Activated naive CD4-positive, alpha-beta T cell treated with anti-CD3 and anti-CD28 coated beads, Interleukin-2, amount 50 U/mL, for 72 hours (primary cell): ENCODE measurements at places on chromosomes 7 and 10. TPM values are rescaled to one million over a fixed set of nuclear protein-coding genes. Genes with fewer than 3 reads are reported as not detected.

Gene ITGB8
- total RNA-seq, result not detected

Gene TMEM273
- 2.0 TPM for total RNA-seq

Gene SPDYE2B
- total RNA-seq, result not detected

Gene SFTPA1
- total RNA-seq, result not detected

DNA sequence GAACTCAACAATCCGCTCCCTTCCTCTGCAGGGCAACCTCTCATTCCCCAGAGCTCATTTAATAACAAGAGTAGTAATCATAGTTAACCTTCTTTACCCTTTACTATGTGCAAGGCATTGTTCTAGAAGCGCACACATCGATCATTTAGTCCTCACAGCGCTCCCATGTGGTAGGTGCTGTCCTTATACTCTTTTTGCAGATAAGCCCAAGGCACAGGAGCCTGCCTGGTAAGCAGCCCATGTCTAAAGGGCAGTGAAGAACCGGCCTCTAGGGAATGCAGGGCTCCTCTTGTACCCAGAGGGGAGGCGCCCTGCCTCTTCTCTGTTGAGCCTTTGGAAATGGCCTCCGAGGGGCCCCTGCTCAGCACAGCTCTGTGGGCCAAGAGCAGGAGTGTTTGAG, 14.3 kb downstream of the CHST3 start:
- DNase-seq, result no peak

DNA sequence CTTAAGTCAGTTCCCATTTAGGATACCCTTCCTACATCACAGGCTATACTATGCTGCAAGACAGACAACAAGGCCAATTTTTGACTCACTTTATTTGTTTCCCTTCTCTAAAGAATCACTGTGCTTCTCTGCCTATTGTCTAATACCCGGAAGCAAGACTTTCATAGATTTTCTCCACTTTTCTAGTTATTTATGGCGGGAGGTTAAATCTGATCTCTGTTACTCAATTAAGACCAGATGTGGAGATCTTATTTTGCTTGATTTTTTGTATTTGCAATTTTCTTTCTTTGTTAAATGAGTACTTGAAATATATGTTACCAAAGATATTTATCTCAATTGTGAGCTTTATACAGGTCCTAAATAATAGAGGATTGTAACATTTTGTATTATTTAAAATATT, 511.5 kb downstream of the ATRNL1 start:
- no peak for DNase-seq
